ENCODE measurements at places on chromosomes 16 and 17.

- DNase-seq = no peak
These were observed 16.8 kb downstream of the ST6GALNAC2 start for GRCh38 chr17:76568811-76569221.

- DNase-seq = no peak
These were observed 5.3 kb downstream of the MYCBPAP start for GRCh38 chr17:50513495-50513894.

GRCh38 chr17:8062435-8062806, 23.6 kb downstream of the ALOX15B start:
- no peak for DNase-seq

GRCh38 chr16:52552643-52553042, 5.7 kb upstream of the TOX3 start:
- peak; percentile 87 for DNase-seq

- DNase-seq = no peak
These were observed 14.9 kb downstream of the PLEKHG4 start for GRCh38 chr16:67294171-67294757.

DNA sequence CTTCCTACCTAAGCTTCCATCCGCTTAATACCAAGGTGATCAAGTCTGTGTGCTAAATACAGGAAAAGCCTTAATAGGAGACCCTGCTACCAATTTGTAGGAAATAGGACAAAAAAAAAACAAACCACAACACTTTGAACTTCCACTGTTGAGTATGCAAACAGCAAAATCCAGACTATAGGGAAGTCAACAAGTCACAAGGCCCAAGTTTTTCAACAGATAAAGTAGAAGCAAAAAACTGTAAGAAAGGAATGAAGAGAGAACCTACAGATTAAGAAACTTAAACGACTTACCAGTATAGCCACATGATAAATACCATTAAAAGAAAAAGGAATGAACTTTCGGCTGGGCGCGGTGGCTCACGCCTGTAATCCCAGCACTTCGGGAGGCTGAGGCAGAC, 7.4 kb downstream of the USP22 start:
- DNase-seq = no peak
